ENCODE measurements at places on chromosomes 5 and 9. TPM values are rescaled to one million over a fixed set of nuclear protein-coding genes. Genes with fewer than 3 reads are reported as not detected.

- no peak for DNase-seq
Observed at GRCh38 chr5:159581502-159582249, 251.4 kb upstream of the IL12B start.

DNA sequence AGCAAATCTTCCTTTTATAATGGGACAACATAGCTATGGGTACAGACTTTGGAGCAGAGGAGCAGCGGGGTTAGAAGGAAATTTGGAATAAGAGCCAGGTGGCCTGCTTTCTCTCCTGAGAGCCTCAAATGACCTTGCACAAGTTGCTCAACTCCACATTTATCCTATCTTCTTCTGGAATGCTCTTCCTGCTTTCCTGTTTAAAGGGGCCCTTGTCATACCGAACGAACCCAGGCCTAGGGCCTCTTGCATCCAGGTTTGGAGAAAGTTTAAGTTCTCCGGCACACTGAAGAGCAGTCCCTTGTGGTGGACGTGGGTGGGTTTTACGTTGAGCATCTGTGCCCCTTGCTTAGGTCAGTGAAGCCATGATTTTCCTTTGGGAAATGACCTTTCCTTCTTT, 197.9 kb upstream of the NR3C1 start:
- peak; percentile 64 for DNase-seq

The CSNK1G3 gene
- 53.0 TPM for total RNA-seq

The TAF11L5 gene
- not detected for total RNA-seq

DNA sequence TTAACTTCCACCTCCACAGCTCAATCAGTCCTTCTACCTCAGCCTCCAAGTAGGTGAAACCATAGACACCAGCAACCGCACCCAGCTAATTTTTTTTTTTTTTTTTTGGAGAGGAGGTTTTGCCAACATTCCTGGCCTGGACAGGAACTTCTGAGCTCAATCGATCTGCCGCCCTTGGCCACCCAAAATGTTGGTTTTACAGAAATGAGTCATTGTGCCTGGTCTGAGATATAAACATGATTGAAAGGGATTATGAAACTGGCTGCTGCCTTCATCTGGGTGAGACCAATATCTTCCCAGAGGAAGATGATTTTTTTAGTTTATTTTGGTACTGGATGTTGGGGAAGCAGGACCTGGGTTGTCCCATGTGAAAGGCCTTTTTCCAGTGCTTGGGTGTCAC, 9.2 kb downstream of the TAF11L12 start:
- DNase-seq = no peak

DNA sequence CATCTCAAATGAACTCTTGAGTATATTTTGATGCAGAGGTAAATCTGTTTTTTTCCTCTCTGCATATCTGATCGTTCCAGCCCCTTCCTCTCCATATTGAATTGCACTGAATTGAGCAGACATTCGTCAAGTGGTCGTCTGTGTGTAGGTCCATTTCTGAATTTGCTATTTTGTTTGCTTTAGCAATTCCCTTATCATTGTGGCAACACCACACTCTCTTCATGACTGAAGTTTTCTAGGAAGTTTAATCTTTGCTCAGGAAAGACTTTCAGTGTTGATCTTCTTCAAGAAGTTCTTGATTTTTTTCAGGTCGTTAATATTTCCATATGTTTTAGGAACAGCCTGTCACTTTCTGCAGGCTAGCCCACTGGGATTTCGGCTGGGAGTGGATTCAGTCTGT, 132.0 kb downstream of the WNK2 start:
- DNase-seq = no peak

DNA sequence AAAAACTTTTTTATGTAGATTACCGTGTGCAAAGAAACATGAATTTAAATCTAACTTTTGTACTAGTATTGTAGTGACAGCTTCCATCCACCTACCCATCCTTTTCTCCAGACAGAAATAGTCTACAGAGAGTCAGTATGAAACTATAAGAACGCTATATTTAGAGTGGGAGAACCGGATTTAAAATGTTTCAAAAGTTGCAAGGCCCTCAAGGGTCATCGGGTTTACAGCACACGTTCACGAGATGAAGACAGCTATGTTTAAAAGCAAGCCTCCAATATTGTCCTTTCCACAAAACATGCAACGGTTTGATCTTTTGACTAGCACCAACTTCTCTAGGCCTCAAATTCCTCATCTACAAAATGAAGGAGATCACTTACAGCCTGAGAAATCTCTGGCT, 139.9 kb downstream of the LPAR1 start:
- no peak for DNase-seq

- no peak for DNase-seq
Observed at GRCh38 chr9:121451586-121451985, 48.1 kb downstream of the GGTA1 start.

GRCh38 chr9:4102078-4102477, 197.8 kb downstream of the GLIS3 start:
- DNase-seq = peak; percentile 62

DNA sequence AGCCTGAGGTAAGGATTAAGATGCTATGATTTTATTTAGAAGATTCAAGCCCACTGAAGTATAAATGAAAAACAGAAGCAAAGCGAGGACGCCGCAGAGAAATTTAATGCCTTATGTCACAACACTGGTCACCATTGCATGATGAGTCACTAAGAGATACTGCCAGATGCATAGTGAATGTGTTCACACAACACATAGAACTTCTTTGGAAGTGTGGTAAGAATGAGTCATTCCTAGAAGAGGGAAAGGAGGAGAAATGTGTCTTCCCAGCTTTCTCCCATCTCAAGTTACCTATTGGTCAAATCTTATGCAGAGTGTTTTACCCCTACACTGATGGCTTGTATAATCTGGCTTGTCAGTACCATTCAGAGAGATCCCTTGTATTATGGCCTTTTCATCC, 465.3 kb upstream of the ARRDC3 start:
- DNase-seq = no peak

DNA sequence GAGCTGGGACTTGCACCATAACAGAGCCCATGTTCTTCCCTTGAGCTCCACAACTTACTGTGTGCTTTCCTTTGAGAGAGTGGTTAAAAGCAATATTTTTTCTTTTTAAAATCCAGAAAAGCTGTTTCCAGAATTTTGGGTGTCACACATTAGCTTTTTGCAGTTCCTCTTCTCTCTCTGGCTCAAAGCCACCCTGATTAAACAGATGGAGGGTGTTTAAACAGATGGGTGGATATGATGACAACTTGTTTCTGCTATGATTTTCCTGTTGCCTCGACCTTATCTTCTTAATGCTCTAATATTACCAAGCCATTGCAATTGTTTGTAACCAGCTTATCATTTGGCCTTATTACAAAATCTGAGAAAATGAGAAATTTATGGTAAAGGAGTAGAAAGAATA, 22.9 kb upstream of the CFAP95 start:
- no peak for DNase-seq

DNA sequence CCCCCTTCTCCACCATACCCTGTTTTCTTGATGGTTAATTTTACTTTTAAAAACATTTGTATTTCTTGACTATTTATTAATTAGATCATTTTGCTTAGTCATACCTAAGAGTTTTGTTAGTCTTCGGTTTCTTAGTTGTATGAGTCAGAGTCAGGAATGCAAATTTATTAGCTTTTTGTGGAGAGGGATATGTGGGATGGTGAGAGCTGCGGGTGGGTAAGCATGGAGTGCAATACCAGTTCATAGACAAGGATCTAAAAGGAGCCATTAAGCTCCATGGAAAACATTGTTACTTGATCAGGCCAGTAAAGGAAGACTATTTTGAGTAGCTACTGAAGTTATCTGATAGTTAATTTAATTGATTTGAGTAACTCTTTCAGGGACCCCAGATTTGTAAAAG, 77.5 kb downstream of the ZSWIM6 start:
- no peak for DNase-seq

The PCDHA8 gene
- total RNA-seq = not detected

- DNase-seq = peak; percentile 88
Observed at GRCh38 chr9:89879276-89879675, 274.5 kb downstream of the GADD45G start.

GRCh38 chr5:14356305-14356704, 213.2 kb downstream of the TRIO start:
- no peak for DNase-seq

The SPINK7 gene
- total RNA-seq = not detected

DNA sequence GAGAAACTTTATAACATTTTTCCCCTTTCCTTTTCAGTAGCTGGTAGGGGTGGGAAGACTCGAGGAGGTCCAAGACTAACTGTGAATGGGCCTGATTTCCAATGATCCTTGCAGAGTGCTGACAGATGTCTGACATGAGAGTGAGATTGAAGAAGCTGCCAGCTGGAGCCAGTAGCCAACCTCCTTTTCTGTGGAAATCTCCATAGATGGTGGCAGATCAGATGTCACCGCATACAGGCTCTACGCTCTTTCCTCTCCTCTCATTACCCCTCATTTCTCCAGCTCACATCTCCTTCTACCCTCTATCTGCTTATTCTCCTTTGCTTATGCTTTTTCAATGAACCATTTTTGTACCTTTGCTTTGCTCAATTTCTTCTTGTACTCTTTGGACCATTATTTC, 395.2 kb upstream of the TNC start:
- no peak for DNase-seq

The GRXCR2 gene
- not detected for total RNA-seq

The TMEM141 gene
- total RNA-seq = 28.4 TPM

The PCDHA4 gene
- 0.45 TPM for total RNA-seq

DNA sequence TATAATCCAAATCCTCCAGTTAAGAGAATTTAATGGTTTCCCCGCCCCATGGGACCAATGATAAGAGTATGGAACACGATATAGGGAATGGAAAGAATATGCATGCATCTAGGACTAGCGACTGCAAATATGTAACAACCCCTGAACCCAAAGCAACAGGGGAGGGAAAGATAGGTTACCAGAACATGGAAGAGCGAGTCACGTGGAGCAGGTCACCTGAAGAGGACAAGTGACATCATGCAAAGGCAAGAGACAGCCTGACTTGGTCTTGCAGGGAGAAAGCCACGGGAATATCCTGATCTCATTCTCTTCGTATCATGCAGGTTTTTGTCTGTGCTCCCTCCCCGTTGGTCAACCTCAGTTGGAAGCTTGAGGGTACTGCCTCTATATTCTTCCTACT, 4.7 kb upstream of the UHRF2 start:
- no peak for DNase-seq

The SPINK5 gene
- 0.06 TPM for total RNA-seq

- DNase-seq = no peak
Observed at GRCh38 chr5:146041180-146041789, 64.1 kb downstream of the PLAC8L1 start.

The NINJ1 gene
- total RNA-seq = 69.3 TPM

DNA sequence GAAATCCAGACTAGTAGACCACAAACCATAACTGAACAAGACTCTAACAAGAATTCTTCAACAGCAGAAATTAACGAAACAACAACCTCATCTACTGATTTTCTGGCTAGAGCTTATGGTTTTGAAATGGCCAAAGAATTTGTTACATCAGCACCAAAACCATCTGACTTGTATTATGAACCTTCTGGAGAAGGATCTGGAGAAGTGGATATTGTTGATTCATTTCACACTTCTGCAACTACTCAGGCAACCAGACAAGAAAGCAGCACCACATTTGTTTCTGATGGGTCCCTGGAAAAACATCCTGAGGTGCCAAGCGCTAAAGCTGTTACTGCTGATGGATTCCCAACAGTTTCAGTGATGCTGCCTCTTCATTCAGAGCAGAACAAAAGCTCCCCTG, 68.6 kb downstream of the VCAN start:
- DNase-seq = no peak

The BSPRY gene
- 0.52 TPM for total RNA-seq

The SYK gene
- total RNA-seq = 16.6 TPM

DNA sequence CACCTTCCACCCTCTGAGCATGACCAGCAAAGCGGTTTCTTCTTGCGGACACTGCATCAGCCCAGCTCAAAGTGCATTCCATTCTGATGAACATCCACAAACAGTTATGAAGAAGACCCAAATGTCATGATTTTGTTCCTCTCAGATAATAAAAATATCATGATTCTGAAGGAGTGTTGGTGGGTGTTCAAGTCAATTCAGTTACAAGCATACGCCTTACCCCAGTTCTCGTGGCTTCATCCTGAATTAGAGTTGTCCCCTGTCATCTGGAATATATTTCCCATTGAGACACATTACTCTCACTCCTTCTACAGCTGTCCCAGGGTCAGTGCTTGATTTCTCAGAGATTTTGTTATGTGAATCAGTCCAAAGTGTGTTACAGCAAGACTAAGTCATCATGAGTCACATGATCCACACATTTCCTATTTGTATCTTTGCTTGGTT, 325.4 kb downstream of the RFX3 start:
- no peak for DNase-seq

DNA sequence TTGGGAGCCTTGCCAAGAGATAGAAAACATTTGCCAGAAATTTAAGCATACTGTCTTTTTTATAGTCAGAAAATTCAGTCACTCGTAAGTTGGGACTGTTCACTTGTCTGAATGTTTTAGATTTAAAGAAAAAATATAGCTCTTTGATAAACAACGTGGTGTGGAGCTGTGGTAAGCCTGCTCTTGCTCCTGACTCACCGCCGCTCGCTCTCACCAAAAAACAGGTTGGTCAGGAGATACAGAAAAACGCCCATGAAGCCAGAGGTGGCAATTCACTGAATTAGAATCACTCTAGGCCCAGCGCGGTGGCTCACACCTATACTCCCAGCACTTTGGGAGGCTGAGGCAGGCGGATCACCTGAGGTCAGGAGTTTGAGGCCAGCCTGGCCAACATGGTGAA, 6.2 kb downstream of the LNPEP start:
- DNase-seq = no peak

DNA sequence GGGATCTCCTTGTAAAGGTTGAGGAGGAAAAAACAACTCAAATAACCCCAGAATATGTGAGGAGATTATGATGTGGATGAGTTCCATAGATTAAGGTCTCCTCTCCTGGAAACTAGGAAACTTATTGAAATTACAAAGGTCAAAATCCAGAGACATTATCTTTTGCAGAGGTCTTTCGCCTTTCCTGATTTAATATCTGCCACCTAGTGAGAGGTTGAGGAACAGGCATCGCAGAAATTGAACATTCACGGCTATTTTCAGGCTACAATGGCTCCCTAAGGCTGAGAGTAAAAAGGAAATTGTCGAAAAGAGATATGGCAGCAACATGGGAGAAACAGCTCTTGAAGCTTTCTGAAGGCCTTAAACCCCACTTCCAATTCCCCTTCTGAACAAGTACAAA, 127.5 kb upstream of the PLCXD3 start:
- no peak for DNase-seq

The ENTPD8 gene
- not detected for total RNA-seq
